ENCODE measurements at places on chromosomes 7 and 10.

- no peak for DNase-seq
Measured at GRCh38 chr10:58807629-58808022, 295.0 kb downstream of the BICC1 start.

DNA sequence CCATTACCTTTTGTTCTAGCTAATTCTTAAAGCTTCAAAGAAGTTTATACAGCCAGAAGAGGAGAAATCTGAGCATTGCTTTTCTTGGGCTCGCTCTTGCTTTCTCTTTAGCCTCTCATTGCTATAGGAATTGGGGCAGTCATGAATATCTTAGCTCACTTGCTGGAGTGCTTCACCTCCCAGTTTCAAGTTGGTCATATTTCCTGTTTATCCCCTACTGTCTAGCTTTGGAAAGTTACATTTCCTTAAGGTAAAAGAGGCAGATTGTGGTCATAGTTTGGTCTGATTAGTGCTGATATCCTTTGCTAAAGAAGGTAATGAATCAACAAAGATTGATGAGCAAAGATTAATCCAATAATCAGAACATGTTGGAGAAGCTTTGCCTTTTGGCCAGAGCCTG is 77.7 kb upstream of the GLI3 start:
- DNase-seq: no peak

DNA sequence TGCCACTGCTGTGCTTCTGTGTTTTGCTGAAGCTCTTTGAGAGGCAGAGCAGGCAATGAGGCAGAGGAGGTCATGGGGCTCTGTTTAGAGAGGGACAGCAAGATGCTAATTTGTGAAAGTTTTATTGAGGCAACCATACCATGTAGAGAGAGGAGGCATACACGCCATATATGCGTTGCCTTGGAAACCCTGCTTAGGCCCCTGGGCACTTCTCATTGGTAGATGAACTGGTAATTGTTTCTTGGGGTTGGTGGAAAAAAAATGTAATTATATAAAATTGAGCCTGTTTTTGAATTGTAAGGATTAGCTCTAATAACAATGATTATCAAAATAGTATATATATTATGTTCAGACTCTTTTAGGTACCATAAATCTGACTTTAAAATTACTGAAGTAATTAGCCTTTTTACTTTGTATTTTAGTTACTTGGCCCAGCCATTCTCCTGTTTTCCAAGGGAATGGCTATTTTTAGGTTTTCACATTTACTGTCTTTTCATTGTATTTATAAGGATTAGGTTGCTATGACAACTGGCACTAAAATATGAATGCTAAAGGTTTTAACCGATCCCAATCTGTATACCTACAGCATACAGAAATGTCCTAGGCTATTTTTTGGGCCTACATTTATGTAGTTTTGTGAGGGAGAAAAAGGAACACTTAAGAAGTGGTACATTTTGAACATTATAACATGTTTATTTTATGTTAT is 52.4 kb downstream of the BZW2 start:
- no peak for DNase-seq

GRCh38 chr10:15632456-15633091 is 87.1 kb downstream of the ITGA8 start:
- DNase-seq: no peak

GRCh38 chr10:12980713-12981306 is 20.7 kb downstream of the CCDC3 start:
- no peak for DNase-seq

GRCh38 chr10:101867931-101868330 is 24.3 kb upstream of the KCNIP2 start:
- no peak for DNase-seq

GRCh38 chr10:86878983-86879713 is 78.3 kb downstream of the MMRN2 start:
- DNase-seq: no peak

- no peak for DNase-seq
Measured at GRCh38 chr10:71277914-71278665, 41.0 kb upstream of the SLC29A3 start.

GRCh38 chr7:121237601-121238000 is 91.2 kb upstream of the WNT16 start:
- DNase-seq: no peak

GRCh38 chr10:68611227-68611626 is 51.1 kb downstream of the TET1 start:
- DNase-seq: no peak

GRCh38 chr7:28201131-28201530 is 20.5 kb upstream of the JAZF1 start:
- DNase-seq: no peak

- no peak for DNase-seq
Measured at GRCh38 chr10:110525349-110526260, 27.9 kb downstream of the DUSP5 start.

- DNase-seq: no peak
Measured at GRCh38 chr7:35670856-35671569, 23.9 kb downstream of the HERPUD2 start.

DNA sequence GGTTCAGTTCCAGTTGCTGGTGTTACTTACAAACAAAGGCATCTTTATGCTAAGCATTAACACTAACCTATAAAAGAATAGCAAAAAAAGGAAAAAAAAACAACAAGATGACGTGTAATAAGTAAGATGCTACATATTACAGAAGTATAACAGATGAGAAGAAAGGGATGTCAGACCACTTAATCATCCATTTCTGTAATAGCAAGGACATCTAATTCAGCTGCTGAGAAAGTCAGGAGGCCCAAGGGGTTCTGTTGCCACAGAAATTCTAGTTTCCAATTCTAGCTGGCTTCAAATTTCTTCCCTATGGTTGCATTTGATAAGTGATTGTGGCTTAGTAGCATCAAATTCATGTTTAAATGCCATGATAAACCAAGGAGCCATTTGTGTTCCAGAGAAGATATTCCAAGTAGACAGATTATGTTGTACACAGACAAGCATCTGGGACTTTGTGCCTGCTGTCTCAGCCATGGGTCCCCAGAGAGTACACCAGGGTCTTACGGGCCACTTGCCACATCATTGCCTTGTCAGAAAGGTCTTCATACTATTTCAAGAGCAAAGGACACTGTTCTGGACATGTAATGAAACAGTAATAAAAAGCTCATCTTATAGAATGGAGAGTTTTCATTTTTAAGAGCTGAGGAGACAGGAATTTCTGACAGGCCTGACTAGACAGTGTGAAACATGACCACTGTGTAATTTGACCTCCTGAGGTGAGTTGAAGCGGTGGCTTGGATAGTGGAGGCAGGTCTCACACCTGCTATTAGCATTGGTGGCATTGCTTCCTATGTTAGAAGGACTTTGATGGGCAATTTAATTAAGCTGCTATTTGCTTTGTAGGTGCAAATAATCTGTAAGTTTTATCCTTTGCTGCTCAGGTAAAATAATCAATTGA is 4.2 kb upstream of the ASB4 start:
- no peak for DNase-seq

DNA sequence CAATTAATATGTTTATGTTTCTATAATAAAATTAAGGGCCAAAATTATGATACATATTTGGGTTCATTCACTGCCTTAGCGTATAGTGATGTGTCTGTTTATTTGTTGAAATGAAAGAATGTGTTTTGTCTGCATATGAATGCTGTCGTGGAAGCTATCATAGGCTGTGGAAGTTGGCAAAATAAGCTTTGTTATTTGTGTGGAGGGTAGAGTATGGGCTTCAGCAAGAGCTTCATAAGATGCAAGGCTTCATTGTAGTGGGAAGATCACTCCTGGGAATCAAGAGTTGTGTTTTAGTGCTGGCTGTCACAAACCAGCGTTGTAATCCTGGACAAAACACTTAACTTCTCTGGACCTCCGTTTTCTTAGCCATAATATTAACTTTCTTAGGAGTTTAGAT is 2.5 kb downstream of the SLK start:
- DNase-seq: no peak

GRCh38 chr7:156156734-156157408 is 344.6 kb upstream of the SHH start:
- DNase-seq: no peak

DNA sequence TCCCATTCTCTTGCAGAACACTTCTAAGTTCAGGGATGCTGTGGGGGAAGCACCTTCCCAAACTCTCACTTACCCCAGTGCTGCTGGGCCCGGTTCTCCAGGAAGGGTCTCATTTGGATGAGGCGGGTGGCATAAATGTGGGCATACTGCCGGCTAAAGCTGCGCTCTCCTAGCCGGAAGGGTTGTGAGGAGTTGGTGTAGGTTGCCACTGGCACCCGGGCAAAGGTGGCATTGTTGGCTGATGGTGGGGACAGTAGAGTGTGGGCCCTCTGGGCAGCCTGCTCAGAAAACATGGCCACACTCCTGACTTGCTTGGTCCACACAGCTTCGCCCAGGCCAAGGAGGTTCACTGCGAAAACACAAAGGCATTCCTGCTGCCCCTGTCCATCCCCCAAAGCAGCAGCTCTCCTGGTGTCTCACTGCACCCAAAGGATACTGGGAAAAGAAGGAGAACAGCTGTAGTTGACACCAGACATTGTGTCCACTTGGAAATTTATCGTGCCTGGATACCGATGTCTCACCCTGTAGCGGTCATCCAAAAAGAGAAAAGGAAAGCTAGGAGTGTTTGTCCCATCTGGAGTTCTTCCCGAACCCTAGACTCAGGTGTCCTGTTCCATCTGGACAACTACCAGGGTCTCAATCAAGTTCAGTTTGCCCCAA is 1.5 kb downstream of the POLD2 start:
- DNase-seq: no peak

DNA sequence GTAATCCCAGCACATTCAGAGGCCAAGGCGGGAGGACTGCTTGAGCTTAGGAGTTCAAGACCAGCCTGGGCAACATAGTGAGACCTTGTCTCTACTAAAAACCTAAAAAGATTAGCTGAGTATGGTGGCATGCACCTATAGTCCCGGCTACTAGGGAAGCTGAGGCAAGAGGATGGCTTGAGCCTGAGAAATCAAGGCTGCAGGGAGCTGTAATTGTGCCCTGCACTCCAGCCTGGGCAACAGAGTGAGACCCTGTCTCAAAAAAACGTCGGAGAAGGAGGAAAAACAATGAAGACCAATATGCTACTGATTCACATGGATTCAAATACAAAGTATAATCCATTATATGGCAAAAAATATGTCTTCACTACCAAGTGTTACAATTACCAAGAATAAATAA is 13.6 kb downstream of the ZC3HAV1L start:
- DNase-seq: no peak

DNA sequence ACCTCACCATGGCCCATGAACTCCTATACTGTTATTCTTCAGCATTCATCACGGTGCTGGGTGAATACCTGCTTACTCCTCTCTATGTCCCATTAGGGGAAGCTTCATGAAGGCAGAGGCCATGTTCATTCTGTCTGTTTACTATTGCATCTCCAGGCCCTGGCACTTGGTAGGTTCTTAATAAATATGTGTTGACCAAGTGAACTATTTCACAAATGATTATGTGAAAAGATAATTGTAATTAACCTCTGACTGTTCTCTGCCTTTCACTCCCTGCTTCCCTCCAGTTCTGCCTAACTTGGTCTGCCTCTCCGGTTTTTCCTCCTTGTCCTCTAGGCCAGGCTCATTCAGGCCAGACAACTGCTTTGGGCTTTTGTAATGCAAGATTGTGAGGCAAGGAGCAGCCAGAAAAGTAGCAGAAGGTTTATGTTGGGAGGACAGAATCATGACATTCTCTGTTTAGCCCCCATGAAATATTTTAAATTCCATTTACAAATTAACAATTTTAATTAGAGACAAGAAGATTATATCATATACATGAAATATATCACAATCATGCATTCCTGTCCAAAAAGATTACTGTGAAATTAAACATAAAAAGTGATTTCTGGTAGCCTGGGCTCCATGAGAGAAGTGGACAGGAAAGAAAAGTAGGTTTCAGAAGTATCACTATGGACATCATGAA is 42.1 kb upstream of the PLXNA4 start:
- no peak for DNase-seq

DNA sequence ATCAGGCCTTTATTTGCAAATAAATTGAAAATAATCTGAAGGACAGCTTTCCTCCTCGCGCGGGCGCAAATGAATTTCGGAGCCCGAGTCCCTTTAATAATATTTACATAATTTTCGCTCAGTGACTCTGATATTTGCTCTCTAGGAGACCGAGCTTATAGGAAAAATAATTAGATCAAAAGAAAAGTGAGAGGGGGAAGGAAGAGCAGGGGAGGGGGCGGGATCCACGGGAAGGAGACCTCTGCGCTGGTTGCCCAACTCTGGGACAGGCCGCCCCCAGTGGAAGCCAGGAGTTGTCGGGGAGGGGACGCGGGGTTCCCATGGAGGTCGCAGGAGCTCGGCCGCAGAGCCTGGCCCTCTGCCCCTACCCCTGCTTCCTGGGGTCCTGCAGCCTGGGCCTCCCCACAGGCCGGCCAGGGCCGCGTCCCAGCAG is 5.8 kb downstream of the UNCX start:
- DNase-seq: no peak

- DNase-seq: no peak
Measured at GRCh38 chr7:85226361-85227085, 39.7 kb upstream of the SEMA3D start.

DNA sequence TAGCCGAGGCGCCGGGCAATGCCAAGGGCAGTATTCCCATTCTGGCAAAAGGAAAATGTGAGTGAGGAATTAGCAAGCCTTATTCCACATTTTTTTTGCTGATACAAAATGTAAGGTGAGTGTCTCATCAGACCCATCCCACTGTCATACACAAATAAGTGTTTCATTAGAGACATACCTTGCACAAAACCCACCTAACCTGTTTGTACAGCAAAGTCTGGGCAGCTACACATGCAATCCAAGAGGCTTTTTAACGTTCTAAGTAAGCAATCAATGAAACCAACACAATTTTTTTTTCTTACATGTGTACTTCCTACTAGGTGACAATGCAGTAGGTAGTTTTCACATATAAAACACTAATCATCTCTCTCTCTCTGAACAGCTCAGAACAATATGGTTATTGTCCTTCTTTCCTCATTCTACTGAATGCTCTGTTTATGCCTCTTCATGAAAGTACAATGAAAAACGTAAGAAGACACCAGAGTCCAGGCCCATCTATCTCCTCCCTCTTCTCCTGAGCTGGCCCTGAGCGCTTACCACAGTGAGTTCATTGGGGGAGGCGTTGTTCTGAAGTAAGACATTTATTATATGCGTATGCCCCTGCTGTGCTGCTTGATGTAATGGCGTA is 217.2 kb downstream of the ANK3 start:
- DNase-seq: no peak

- no peak for DNase-seq
Measured at GRCh38 chr10:75611993-75612372, 180.6 kb downstream of the LRMDA start.

Measured in stimulated activated CD4-positive, alpha-beta T cell treated with anti-CD3 and anti-CD28 coated beads, Interleukin-4, amount 100 ng/mL, for 4 hours (primary cell).